ENCODE measurements at places on chromosomes 1 and 21. TPM values are rescaled to one million over a fixed set of nuclear protein-coding genes. Genes with fewer than 3 reads are reported as not detected.

GRCh38 chr1:247411621-247412327 lies 4.2 kb upstream of the NLRP3 start:
- DNase-seq: no peak

GRCh38 chr1:159827549-159827948 lies 876 bp downstream of the SLAMF8 start:
- no peak for DNase-seq

DNA sequence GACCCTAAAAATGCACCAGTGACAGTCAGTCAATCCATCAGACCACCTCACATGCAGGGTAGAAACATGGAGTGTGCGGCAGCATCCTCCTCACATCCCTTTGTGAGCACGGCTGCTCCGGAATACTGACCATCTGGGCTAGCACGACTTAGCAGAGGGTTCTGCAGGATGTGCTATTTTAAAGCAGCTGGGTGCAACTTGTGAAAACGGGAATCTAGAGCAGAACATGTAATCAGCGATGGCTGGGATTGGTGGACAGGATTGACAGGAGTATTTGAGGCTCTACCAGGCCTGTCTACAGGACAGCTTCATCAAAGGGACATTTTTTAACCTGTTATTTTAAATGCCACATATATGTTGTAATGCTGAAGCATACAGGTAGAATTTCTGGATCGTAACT lies 16.8 kb upstream of the PLEKHM2 start:
- DNase-seq: no peak

- no peak for DNase-seq
Observed at GRCh38 chr21:26759731-26760130, 85.5 kb downstream of the ADAMTS1 start.

- no peak for DNase-seq
Observed at GRCh38 chr1:160708118-160708517, 3.5 kb downstream of the CD48 start.

The TMEM240 gene
- total RNA-seq: 0.67 TPM

The TMEM82 gene
- total RNA-seq: not detected

The AUNIP gene
- 8.8 TPM for total RNA-seq

All from NCI-H460 (cell line).